ENCODE measurements at places on chromosomes 7 and 10.

DNA sequence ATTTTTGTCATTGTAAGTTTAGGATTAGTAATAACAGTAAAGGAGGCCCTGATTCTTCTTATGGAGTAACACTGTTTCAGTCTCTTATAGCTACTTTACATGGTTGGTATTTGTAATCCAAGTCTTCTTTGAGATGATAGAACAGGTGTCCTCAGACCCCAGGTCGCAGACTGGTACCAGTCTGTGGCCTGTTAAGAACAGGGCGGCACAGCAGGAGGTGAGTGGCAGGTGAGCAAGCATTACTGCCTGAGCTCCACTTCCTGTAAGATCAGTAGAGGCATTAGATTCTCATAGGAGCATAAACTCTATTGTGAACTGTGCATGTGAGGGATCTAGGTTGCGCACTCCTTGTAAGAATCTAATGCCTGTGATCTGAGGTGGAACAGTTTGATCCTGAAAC is 77.3 kb downstream of the STK31 start:
- DNase-seq: no peak

DNA sequence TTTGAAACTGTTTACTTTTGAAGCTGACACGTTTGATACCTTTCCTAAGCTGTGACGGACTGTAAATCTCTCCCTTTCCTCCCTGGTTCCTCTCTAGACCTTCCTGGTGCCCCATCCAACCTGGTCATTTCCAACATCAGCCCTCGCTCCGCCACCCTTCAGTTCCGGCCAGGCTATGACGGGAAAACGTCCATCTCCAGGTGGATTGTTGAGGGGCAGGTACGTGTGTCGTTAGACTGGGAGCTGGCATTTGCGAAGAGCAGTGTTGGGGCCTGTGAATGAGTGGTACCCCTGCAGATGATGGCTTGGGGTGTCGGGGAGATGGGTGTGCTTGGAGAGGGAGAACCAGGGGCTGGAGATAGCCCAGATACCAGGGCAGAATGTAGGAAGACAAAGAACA is 602.7 kb upstream of the FOXK1 start:
- DNase-seq: no peak

- DNase-seq: no peak
Measured at GRCh38 chr10:51932530-51932929, 233.1 kb upstream of the CSTF2T start.

GRCh38 chr7:12635830-12636229 is 51.6 kb upstream of the ARL4A start:
- no peak for DNase-seq

DNA sequence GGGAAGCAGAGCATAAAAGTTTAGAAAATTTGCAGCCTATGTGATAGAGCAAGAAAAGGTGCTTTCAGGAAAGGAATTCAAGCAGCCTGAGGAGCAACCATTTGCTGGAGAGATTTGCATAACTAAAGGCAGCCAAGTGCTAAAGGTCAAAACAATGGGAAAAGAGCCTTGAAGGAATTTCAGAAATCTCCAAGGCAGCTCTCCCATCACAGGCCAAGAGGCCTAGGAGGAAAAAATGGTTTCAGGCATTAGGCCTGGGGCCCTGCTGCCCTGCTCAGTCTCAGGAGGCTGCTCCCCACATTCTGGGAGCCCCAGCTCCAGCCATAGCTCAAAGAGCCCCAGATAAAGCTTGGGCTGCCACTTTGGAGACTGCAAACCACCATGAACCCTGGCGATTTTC is 95.9 kb upstream of the UNC5B start:
- no peak for DNase-seq

- DNase-seq: no peak
Measured at GRCh38 chr7:123717689-123718088, 31.1 kb downstream of the WASL start.

DNA sequence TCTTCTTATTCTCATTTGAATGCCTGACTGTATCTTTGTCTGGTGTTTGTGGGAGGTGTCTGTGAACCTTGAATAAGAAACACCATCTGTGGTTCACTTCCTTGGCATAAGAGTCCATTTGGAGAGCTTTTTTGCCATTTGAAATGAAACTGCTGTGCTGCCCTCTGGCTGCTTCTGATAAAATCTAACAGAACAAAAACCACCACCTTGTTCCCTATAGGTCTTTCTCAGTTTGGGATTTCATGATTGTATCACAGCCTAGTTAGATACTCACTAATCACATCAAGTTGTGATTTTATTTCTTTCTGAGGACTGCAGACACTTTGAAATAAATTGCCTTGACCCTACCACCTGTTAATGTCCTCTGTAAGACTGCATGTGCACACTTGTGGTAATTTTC is 102.7 kb upstream of the FAM13C start:
- no peak for DNase-seq

DNA sequence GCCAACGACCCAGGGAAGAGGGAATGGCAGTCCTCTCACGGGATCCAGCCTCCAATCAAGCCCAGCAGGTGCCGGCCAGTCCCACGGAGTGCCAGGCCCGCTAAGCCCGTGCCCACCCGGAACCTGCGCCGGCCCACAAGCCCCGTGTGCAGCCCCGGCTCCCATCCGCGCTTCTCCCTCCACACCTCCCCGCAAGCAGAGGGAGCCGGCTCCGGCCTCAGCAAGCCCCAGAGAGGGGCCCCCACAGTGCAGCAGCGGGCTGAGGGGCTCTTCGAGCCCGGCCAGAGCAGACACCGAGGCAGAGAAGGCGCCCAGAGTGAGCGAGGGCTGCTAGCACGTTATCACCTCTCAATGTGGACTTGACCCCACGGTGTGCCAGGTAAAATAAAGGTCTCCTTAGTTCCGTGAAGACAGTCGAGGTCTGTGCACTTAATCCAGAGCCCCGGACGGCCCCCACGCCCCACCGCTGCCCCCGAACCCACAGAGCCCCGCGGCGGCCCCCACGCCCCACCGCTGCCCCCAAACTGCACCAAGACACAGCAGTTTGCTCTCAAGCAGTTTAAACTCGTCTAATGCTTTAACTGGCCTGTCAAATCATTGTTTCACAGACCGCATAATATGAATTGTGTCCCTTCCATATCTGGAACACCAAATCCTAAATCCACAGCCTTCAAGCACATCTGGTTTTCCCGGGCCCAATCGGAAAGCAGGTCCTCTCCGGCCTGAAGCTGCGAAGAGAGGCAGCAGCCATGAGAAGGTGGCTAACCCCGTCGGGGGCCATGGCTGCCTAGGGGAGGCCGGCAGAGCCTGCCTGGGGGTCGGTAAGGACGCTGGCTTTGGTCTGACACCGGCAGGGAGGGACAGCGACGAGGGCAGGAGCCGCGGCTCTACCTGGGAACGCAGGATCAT is 307.8 kb downstream of the PTPRN2 start:
- DNase-seq: no peak

DNA sequence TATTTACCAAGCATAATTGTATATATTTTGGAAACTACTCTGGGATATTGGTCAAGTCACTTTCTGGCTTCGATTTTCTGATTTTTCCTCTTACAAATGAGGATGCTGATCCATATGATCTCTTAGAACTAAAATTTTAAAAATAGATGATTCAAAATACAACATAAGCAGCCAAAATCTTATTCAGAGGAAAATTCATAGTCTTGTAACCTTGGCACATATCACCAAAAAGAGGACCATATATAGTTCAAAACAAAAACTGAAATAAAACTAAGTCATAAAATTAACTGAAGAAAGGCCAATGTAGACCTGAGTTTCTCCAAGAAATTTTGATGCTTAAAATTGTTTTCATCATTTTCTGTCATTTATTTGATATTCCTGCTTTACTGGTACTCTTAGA is 768.3 kb downstream of the SORCS3 start:
- no peak for DNase-seq
